ENCODE measurements at places on chromosomes 4 and X.

DNA sequence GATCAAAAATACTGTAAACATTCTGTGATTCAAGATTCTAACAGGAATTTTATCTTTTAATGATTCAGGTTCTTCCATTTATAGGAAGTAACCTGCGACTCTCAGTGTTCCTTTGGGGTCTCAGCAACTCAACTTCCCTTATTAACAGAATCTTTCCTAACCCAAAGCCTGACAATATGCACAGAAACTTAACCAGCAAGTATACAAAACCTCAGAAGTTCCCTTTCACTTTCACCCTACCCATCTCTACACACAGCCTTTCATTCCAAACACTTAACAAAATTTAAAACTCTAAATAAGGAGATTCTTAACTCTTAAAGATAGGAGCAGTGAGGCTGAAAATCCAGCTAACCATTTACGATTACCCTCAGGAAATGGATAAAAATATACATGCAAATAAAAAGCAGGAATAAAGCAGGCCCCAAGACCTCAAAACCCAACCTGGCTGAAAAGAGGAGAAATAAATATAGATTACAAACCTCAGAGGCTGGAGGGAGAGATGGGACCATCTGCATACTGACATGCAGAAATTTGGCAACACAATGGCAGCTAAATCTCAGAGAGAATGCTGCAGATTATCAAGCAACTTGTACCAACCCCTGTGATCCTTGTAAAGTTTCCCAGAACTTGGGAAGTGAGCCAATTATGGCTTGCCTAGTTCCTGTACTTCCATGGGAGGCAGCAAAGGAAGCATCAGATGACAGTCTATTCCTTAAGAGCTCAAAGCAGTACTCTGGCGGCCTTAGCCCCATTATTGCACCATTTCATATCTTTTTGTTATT lies 101.0 kb downstream of the ATP11C start:
- DNase-seq, result peak; percentile 6

DNA sequence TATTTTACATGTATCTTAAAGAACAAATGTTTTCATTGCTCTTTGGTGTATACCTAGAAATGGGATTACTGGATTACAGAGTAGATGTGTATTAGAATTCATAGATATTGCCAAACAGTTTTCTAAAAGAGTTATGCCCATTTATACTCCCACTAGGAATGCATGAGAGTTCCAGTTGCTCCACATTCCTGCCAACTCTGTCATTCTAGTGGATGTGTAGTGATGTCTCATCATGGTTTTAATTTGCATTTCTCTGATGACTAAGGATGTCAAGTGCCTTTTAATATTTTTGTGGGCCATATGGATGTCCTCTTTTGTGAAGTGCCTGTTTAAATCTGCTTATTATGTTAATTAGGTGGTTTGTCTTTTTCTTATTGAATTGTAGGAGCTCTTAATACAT lies 65.6 kb upstream of the BMP2K start:
- no peak for DNase-seq

GRCh38 chrX:46777971-46778810 lies 19.3 kb upstream of the SLC9A7 start:
- DNase-seq, result no peak

GRCh38 chr4:27276307-27277073 lies 415.8 kb downstream of the STIM2 start:
- no peak for DNase-seq

DNA sequence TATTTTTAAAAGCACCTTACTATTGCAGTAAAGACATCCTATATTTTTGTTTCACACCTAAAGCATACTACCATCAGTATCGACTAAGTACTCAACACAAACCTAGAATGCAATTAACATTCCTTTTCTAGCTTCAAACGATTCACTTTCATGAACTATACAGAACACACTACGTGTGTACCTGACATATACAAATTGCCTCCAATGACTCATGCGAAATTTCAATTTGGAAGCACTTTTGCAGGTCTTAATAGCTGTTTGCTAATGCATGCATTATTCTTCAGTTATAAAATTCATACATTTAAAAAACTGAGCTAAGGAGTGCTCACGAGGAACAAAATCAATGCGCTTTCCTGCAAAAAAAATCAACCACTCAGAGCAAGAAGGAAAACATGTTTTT lies 19.7 kb upstream of the GPM6B start:
- no peak for DNase-seq

- no peak for DNase-seq
These were observed 127.2 kb downstream of the UBE2K start for GRCh38 chr4:39825090-39825489.

- no peak for DNase-seq
These were observed 133.3 kb downstream of the GATB start for GRCh38 chr4:151627491-151627890.

DNA sequence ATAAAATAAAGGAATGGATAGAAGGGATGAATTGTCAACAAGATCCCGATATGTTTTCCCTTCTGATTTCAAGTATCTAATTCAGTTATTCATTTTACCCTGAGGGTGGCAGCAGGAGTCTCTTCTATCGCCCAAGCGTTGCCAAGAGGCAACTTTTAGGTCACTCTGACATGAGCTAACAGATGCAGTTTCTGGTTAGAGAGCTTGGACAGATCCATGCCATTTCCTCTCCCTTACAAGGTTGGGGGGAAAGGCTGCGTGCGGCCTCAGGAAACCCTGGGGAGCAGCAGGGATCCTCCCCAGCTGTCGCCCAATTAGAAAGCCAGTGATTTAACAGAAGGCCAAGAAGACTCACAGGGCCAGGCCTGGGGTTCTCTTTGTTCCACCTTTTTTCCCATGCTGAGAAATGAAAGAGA lies 35.3 kb upstream of the WAS start:
- peak; percentile 6 for DNase-seq

DNA sequence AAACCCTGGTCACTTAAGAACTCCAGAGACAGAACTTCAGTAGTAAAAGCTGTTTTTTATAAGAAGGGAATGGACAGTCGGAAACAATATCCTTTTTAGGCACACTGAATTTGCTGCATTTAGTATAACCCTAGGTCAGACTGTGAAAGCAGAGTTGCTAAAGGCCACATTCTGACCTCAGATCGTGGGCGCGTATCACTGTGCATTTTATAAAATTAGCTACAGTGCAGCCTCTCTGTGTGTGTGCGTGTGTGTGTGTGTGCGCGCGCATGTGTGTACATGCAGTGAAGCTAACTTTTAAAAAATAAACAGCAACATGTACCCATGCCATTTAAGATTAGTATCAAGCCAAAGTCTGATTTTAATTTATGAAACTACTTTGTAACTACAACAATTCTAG lies 8.0 kb downstream of the ZNF827 start:
- DNase-seq, result no peak

DNA sequence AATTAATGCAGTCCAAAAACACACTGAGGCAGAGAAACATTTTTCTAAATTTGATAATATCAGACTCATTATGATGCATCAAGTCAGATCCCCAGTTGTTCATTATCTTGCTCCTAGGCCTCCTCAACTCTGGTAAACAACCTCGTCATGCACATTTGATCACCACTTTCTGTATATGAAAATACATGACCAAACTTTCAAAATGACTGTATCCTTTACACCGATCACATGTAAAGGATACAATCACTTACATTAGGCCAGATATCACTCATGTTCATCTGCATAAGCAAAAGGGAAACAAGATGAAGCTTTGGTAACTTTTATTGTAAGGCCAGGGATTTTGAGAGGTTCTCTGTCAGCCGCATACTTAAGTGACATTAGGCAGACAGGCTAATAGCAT lies 99.4 kb upstream of the IL1RAPL1 start:
- no peak for DNase-seq

DNA sequence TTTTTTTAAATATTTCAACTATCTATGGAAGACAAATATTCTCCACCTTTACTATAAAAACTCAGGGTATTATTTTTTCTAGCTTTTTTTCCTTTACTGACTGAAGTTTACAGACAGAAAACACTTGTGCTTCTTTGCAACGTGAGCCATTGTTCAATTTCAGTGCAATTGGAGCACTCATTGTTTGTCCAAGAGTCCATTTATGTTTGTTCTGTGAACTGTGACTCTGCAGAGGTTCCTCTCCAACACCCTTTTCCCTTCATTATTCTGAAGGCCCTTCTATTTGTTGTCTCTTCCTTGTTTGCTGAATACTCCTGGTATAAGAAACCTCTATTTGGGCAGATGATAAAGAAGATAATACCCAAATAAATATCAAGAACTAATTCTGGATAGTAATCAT lies 37.4 kb downstream of the DAPP1 start:
- no peak for DNase-seq

GRCh38 chr4:153469031-153469430 lies 2.9 kb downstream of the TMEM131L start:
- DNase-seq, result no peak

DNA sequence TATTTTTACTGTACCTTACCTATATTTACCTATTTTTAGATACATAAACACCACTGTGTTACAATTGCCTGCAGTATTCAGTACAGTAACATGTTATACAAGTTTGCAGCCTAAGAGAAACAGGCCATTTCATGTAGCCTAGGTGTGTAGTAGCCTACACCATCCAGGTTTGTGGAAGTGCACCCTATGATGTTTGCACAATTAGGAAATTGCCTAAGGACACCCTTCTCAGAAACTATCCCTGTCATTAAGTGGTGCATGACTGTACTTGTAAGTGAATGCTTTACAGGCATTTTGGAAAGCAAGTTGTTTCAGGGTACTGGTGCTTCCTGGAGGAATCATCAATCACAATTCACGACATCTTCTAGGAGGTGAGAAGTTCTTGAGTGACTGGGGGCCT lies 991.8 kb upstream of the SLIT2 start:
- DNase-seq, result no peak

DNA sequence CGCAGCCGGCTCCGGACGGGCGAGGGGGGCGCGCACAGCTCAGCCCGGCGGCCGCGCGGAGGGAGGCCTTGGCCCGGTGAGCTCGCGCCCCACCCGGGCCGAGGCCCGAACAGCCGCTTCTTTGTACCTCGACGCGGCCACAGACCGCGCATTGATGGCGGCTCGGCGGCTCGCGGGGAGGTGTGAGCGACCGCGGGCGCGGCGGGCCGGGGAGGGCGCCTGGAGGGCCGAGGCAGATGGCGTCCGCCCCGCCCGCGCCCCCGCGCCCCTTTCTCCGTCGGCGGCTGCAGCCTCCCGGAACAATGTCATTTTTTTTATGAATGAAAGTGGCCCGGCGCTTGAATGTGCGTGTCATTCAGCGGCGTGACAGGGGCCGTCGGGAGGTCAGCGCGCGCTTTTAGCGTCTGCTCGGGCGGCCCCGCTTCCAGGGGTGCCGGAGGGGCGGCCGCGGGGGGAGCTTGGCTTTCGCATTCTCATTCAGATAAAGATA lies 1.8 kb downstream of the FGFR3 start:
- DNase-seq, result no peak

GRCh38 chrX:41468647-41469323 lies 21.6 kb downstream of the NYX start:
- peak; percentile 34 for DNase-seq

GRCh38 chr4:124278477-124278876 lies 434.1 kb downstream of the ANKRD50 start:
- DNase-seq, result no peak

DNA sequence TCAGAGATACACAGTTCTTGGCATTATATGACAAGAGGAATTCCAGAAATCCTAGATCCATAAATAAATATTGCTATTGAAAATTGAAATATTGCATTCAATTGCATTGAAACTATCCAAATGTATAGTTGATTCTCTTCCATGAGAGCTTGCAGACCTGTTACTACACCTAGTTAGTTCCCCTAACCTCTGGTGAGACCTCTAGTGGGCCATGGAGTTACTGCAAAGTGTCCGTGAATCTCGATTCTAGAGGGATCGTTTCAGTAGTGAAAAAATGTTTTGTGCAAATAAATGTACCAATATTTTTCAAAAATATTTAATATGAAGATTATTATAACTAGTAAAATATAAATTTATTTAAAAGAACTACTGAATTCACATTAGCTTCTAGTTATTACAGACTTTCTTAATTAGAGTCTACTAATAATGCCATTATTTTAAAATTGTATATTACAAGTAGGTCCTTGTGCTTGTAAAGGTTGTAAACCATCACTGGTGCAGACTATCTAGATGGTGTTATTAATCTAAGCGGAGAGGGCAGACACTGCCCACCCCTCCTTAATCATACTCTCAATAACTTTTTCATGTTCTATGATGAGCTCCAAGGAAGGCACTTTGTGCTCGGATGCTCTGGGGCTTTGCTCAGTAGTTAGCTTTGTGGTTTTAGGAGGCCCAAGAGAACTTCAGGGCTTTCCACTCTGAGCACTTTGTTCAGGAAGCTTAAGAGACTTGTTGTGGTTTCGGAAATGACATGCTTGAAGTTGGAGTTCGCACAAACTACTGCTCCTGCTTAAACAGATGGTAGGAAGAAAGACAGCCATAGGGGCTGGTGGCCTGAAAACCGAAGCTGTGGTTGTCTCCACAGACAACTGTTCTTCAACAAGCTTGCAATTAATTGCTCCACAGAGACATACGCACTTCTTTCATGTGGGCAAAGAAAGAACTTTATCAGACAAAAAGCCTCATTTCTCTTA lies 42.8 kb downstream of the IL21 start:
- DNase-seq, result no peak

DNA sequence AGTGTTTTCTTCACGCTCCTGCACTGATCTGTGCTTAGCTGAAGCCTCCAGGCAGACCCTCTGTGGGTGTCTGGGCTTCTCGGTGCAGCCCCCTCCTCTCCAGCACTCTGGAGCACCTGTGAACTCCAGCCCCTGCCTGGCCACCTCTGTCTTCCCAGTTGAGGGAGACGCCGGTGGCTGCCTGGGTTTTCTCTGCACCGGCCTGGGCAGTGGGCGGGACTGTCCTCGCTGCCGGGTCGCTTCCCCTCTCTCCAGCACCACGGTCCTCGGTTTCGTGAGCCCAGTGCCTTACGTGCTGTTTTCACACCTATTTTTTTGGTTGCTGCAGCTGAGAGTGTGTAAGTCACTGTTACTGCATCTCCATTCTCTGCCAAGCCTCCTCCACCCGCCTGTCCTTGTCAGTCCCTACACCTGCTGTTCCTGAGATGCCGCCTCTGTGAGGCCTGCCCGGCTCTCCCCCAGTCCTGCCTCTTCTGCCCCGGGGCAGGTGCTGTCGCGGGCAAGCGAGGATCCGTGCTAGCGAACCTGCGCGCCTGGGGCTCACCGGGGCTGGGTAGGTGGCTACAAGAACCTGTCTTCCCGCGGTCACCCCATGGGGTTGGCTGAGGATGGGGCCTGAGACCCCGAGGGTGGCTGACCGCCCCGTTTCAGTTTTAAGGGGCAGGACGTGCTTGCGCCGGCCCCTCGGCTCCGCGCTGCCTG lies 2.4 kb upstream of the FGFRL1 start:
- DNase-seq, result no peak

- DNase-seq, result no peak
These were observed 49.7 kb downstream of the TMPRSS11F start for GRCh38 chr4:68079928-68080327.

- no peak for DNase-seq
These were observed 1583.5 kb downstream of the PCDH18 start for GRCh38 chr4:135948797-135949196.

- no peak for DNase-seq
These were observed 75.4 kb upstream of the PRPS1 start for GRCh38 chrX:107552930-107553329.

GRCh38 chrX:2266445-2267349 lies 234.1 kb downstream of the DHRSX start:
- no peak for DNase-seq

GRCh38 chrX:70196961-70197720 lies 19.9 kb downstream of the DGAT2L6 start:
- no peak for DNase-seq

GRCh38 chr4:104128850-104129213 lies 365.9 kb downstream of the CXXC4 start:
- no peak for DNase-seq
